ENCODE measurements at places on chromosomes 3 and 15. TPM values are rescaled to one million over a fixed set of nuclear protein-coding genes. Genes with fewer than 3 reads are reported as not detected.

Gene PPP2R3A
- 28.2 TPM for total RNA-seq

- no peak for DNase-seq
These were observed 17.8 kb downstream of the SUMF1 start for GRCh38 chr3:4449043-4449805.

- DNase-seq: peak; percentile 42
These were observed 242.8 kb upstream of the UBE2E2 start for GRCh38 chr3:22960105-22960984.

Gene MYZAP
- 21.3 TPM for total RNA-seq
